Motor neuron (in vitro differentiated cells): ENCODE measurements at places on chromosomes 2 and 18. TPM values are rescaled to one million over a fixed set of nuclear protein-coding genes. Genes with fewer than 3 reads are reported as not detected.
A peak's percentile ranks its signal among the peaks of the same experiment; 100 is the strongest.

DNA sequence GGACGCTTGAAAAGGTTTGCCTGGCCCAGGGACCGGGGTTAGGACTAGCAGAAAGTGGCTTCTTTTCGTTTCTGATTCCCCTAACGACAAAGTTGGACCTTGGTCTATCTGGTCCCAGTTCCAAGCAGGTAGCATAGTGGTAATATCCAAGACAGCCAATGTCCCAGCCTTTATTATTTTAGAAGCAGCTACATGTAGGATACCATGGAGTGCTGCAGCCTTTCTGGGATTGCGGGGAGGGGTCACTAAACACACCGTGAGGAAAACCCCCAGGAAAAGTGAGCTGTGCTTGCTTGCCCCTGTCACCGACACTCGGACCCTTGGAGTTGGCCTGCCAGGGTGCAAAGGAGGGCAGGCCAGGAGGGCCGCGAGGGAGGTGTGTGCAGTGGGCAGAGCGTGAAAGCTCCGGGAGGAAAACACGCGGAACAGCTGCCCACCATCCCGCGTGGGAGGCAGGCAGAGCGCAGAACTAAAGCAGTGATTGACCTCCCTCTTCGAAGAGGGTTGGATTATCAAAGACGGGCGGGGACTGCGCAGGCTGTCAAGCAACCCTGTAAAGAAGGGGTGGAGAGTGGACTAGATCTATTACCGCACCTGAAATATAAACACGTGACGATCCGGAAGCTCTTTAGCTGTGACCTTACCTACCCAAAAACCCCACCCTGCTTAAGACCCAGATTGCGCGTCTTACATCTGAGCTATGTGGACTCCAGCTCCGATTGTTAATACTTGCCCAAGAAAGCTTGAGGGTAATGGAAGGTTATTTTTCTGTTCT is 624 bp upstream of the MAP4K3 start:
- ATAC-seq = peak; percentile 22

The ABCG5 gene
- 0.14 and 0.21 TPM in 2 replicates for total RNA-seq

GRCh38 chr2:63865159-63865799 is 23.6 kb downstream of the UGP2 start:
- no peak for ATAC-seq

GRCh38 chr2:65320042-65320725 is 92.6 kb downstream of the ACTR2 start:
- peak; percentile 94 for ATAC-seq

The CABYR gene
- 6.8 TPM in 2 replicates for total RNA-seq

The UGT1A10 gene
- total RNA-seq = not detected in 2 replicates

DNA sequence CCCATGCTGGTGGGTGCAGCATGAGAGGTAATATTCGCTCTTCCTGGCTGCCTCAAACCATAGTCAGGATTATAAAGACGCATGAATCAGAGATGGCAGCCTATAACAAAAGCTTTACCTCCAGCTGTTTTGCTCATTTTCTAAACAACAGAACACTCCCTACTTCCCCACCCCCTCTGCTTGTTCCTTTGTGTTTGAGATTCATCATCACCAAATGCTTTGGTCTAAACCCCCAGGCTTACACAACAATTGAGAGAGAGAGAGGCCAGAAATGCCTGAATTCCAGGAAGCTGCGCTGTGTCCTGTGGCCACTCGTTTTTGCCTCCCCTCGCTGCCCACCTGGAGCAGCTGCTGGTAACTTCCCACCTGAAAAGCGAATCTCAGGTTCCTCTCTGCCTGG is 78.8 kb upstream of the CAPN13 start:
- peak; percentile 54 for ATAC-seq

- ATAC-seq = no peak
Measured at GRCh38 chr2:18519914-18520450, 40.5 kb downstream of the RDH14 start.

DNA sequence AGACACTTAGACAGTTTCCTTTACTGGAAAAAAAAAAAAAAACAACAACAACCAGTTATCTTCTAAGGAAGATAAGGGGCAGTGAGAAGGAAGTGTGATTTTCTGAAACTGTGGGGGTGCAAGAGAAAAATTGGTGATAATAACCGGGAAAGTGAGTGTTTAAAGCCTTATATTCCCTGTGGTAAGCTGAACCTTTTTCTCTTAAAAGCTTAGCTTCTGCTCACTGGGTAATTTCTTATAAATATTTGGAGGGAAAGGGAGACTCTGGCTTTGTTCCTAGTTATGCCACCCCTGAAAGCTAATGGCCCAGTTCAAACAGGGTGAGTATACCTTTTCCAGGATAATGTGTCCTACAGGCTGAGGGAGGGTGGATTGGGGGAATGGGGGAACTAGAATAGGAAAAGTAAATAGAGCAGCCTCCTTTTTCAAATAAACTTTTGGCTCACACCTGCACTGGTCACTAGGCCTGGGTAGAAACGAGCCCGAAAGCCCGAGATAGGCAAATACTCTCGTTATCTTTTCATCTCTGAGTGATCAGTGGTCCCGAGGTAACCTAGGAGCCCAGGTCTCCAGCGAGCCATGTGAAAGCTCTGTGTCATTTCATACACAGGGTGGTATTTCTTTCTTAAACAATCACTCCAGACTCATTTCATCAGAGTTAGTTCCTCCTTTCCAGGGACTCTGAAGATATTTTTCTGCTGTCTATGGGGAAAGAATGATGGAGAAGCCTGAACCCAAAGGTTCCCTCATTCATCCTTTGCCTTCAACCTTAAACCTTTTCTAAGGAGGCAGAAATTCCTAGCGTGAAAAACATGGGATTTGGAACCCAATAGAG is 15.5 kb upstream of the SRBD1 start:
- ATAC-seq = no peak

The QPCT gene
- total RNA-seq = 0.69 and 0.98 TPM in 2 replicates

The FLACC1 gene
- total RNA-seq = 0.46 and 0.50 TPM in 2 replicates

DNA sequence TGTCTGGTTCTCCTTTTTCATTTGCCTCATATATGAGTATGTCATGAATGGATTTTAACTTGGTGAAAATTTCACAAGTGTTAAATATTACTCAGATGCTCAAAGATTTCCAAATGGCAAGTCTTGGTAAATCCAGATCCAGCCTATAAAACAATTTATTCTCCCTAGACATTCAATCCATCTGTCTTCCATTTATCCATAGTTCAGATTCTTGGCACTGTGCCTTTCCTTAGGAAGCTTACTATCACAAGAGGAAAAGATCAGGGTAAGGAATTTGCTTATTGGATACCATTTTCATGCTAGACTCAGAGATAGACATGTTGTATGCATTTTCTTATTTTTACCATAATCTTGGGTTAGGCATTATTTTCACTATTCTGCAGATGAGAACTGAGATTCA is 72.5 kb upstream of the LRRTM1 start:
- no peak for ATAC-seq

GRCh38 chr2:118221536-118222272 is 133.4 kb downstream of the INSIG2 start:
- peak; percentile 86 for ATAC-seq

GRCh38 chr18:24763765-24764513 is 303.5 kb downstream of the HRH4 start:
- no peak for ATAC-seq

DNA sequence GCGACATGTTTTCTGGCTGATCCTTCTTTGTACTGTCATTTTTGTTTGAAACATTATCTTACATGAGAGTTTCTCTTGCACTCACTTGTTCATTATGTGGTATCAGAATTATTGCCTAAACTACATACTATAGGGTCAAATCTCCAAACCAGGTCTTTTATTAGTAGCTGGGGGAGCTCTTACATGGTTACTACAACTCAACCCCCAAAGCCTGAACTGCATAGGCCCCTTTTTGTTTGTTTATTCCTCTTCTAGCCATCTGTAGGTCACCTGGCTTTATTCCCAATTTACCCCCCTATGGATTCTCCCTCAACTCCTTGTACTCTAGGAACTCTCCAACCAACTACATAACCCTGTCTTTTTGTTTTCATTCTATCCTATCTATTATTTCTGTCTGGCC is 46.7 kb downstream of the PUM2 start:
- ATAC-seq = no peak

- no peak for ATAC-seq
Measured at GRCh38 chr2:187372213-187372612, 75.8 kb downstream of the CALCRL start.

The HOXD13 gene
- 0.31 and 1.2 TPM in 2 replicates for total RNA-seq

The FAM228B gene
- total RNA-seq = 5.7 and 8.3 TPM in 2 replicates

- no peak for ATAC-seq
Measured at GRCh38 chr2:144241801-144242200, 278.1 kb downstream of the ZEB2 start.

The LOXHD1 gene
- total RNA-seq = 0.05 and 0.66 TPM in 2 replicates

The CROCC2 gene
- 0.29 and 0.97 TPM in 2 replicates for total RNA-seq

DNA sequence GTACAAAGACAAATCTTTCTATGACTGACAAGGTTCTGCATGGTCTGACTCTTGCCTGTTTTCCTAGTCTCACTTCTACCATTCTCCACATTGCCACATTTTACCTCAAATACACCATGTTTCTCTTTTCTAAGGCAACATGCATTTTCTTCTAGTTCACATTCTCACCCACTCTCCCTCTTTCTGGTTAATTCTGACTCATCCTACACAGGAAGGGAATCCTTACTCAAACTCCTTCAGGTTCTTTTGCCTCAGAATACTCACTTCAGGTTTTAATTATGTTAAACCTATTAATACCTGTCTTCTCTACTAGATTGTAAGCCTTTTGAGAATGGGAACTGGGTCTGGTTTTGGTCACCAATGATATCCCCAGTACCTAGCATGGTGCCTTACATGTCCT is 47.2 kb downstream of the MAP2 start:
- ATAC-seq = no peak

- no peak for ATAC-seq
Measured at GRCh38 chr2:168565512-168565911, 109.4 kb downstream of the CERS6 start.

The PRKAG3 gene
- not detected in 2 replicates for total RNA-seq

DNA sequence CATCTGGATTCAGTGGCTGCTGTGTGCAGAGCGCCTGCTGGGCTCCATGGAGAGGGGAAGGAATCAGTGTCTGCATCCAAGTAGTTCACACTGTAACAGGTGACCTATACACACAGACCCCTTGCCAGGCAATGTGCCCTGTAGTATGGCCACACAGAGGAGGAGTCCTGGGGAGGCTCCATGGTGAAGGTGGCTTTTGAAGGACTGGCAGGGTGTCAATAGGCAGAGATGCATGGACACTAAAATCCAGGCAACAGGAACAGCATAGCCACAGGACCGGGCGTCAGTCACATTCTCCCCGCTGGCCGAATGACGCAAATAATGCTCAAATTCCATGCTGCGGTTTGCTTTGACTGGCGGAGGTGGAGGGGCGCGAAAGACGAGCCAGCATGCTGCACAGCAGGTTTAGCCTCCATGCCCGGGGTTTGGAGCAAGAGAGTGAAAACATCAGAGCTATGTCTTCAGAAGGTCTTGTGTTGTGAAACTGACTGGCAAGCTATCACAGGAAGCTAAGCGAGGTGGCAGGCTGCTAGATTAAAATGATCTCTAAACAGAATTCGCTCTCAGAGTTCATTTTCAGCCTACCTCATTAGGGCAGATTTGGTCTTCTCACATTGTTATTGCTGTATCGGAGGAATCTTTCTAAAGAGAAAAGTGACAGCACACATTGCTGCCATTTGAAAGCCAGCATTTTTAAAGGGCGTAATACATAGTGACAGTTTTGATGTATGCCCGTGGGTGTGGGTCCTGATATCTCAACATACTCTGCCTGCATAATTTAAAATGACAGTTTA is 1.2 kb upstream of the CHMP1B start:
- peak; percentile 64 for ATAC-seq

GRCh38 chr2:217751192-217751591 is 251.6 kb downstream of the TNS1 start:
- no peak for ATAC-seq

The SERPINB13 gene
- 0.53 and 0.76 TPM in 2 replicates for total RNA-seq

GRCh38 chr2:178482437-178482836 is 2.2 kb downstream of the PLEKHA3 start:
- ATAC-seq = peak; percentile 10

DNA sequence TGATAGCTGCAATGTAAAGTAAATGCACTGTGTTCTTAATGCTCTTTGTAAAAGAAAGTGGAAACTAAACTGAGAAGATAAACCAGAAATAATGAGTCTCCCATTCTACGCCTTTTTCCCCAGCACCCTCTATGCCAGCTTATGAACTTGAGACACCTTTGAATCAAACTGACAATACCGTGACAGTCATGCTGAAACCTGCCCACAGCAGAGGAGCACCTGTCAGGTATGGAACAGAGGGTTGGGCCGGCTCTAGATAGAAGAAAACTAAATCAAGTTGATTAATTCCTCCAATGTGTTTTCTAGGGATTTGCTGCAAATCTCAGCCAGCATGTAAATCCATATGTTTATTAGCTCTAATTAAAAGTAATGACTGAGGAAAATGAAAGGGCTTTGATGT is 520.6 kb upstream of the RAB12 start:
- no peak for ATAC-seq

The ACTG2 gene
- 1.0 and 1.6 TPM in 2 replicates for total RNA-seq

DNA sequence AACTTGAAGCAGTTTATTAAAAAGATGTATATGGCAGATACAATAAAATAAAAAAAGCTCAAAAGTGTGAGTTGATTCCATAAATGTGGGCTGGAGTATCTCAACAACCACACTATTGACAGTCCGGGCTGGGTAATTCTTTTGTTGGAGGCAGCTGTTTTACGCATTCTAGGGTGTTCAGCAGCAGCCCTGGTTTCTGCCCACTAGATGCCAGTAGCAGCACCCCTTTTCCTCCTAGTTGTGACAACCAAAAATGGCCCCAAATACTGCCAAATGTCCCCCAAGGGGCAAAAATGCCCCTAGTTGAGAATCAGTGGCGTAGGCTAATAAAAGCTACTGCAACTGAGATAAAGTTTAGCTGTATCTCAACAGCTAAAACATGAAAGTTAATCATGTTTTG is 44.8 kb downstream of the CHMP3 start:
- no peak for ATAC-seq

The SCN7A gene
- total RNA-seq = 1.1 and 1.8 TPM in 2 replicates

The TMEM200C gene
- total RNA-seq = 8.8 and 9.5 TPM in 2 replicates

The IHH gene
- 0.08 and 0.09 TPM in 2 replicates for total RNA-seq

- ATAC-seq = no peak
Measured at GRCh38 chr2:152375174-152375573, 40.2 kb downstream of the FMNL2 start.

- ATAC-seq = no peak
Measured at GRCh38 chr2:162261032-162261945, 18.0 kb upstream of the FAP start.

DNA sequence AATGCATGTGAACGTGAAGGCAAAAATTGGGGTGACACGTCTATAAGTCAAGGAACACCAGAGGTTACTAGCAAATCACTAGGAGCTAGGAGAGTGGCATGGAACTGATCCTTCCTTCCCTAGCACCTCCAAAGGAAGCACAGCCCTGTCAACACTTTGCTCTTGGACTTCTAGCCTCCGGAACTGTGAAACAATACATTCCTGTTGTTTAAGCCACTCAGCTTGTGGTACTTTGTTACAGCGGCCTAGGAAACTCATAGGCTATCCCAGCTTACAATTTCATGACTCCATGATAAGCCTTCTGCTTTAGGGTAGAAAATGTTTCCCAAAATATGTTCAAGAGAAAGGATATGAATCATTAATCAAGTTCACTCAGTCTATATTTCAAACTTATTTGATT is 798.1 kb downstream of the DCDC2C start:
- ATAC-seq = no peak
